Stimulated activated naive CD8-positive, alpha-beta T cell treated with anti-CD3 and anti-CD28 coated beads, Interleukin-15, Interleukin-2, amounts not matched to agents 100 U/mL and 50 U/mL, for 24 hours (primary cell): ENCODE measurements at places on chromosomes 16 and 17.

GRCh38 chr17:76501018-76501826 is at the start of gene RHBDF2:
RHBDF2 (minus strand) TSS chr17:76501423; CDS start chr17:76481524, 19,899 bp downstream.
- peak; percentile 97 for DNase-seq

GRCh38 chr17:5695480-5695879 is 111.2 kb upstream of the NLRP1 start:
- DNase-seq = no peak

DNA sequence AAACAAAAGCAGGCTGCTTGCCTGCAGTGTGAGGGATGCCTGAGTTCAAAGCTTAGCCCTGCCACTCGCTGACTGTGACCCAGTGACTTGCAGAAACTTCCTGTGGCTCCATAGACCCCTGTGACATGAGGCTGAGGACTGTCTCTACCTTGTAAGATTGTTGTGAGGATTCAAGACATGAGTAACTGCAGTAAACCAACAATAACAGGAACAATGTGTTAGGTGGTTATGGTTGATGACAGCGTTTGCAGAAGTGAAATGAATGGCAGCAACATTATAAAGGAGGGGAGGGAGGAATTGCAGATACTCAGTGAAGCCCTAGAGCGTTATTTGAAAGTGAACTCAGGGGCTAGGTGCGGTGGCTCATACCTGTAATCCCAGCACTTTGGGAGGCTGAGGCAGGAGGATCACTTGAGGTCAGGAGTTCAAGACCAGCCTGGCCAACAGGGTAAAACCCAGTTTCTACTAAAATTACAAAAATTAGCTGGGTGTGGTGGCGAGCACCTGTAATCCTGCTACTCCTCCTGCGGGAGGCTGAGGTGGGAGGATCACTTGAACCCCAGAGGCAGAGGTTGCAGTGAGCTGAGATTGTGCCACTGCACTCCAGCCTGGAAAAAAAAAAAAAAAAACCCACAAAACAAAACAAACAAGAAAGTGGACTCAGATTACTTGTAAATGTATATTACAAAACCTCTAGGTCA is 33.5 kb upstream of the EMP2 start:
- DNase-seq = no peak

- DNase-seq = no peak
These were observed 104.3 kb downstream of the PHKB start for GRCh38 chr16:47565454-47565853.

GRCh38 chr16:10859658-10860057 is 17.3 kb upstream of the CIITA start:
- no peak for DNase-seq

DNA sequence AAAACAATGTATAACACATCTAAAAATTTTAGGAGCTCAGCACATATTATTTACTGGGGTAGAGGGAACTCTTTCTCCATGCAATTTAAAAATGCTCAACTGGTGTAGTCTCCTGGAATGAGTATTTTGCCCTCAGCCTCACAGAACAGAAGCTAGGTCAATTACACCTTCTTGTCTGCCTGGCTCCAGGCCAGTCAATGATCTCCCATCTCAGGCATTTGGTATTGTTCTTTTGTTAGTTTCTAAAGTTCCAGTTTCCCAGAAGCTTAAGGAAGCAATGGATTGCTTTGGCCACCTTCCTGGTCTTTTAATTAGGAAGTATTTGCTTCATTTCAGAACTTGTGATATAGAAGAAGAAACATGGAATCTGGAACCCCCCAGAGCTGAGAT is 360.3 kb upstream of the ASIC2 start:
- DNase-seq = no peak

GRCh38 chr16:75578725-75579124 is 12.5 kb downstream of the GABARAPL2 start:
- no peak for DNase-seq

DNA sequence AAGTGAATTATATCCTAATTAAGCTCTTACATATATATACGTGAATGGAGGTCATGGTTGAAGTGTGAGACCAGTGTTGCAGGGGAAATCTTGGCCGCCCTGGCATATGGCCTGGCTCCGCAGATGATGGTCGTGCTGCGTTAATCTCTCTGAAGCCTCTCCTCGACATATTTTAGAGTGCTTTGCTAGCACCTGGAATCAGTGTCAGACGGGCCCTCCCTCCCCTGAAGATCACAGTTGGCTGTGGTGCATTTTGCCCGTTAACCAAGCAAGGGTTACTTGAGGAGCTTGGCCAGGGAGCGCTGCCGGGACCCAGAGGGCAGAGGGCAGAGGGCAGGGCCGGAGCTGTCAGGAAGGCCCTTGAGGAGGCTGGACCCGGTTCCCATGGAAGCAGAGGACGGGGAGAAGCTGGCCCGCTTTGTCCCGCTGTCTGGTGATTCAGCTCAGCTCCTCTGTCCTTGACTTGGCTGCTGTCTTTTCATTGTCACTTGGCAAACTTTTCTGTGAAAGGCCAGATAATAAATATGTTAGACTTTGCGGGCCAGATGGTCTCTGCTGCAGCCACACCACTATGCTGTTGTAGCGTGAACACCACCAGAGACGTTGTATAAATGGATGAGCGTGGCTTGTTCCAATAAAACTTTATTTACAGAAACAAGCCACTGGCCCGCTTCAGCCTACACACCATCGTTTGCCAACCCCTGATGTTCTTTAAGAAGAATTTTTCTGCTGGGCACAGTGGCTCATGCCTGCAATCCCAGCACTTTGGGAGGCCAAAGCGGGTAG is 32.3 kb downstream of the CIBAR2 start:
- DNase-seq = no peak

- peak; percentile 76 for DNase-seq
These were observed 9.0 kb upstream of the SPATA32 start for GRCh38 chr17:45270828-45271418.

GRCh38 chr17:82371333-82372248 is at the start of gene UTS2R:
UTS2R (plus strand) TSS chr17:82371765; CDS start chr17:82374325, 2,560 bp downstream.
- no peak for DNase-seq

GRCh38 chr17:77150196-77150595 is 9.4 kb downstream of the SEC14L1 start:
- no peak for DNase-seq

- DNase-seq = no peak
These were observed 177.1 kb upstream of the WSCD1 start for GRCh38 chr17:5892921-5893675.

- no peak for DNase-seq
These were observed 160.6 kb downstream of the CYB561 start for GRCh38 chr17:63285551-63285950.

DNA sequence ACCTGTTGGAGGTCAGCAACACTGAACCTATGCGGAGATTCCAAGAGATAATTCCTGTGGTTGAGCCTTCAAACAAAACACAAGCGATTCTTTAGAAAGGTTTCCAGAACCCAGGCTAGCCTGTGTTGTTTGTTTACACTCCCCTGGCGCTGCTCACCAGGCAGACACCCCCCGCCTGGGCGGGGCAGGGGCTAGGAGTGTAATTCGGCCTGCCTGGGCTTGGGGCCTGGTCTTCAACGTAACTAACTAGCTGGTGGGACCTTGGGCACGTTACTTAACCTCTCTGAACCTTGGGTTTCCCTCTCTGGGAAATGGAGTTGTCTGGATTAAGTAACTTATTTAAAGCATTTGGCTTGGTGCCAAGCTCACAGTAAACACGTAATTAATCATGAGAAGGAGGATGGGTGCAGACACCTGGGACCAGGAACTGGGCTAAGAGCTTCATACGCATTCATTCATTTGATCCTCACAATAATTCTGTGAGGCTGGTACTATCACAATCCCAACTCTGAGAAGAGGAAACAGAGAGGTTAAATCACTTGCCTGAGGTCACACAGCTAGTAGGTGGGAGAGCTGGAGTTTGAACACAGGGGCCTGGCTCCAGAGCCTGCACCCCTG is 7.6 kb upstream of the ARHGAP27 start:
- DNase-seq = no peak

DNA sequence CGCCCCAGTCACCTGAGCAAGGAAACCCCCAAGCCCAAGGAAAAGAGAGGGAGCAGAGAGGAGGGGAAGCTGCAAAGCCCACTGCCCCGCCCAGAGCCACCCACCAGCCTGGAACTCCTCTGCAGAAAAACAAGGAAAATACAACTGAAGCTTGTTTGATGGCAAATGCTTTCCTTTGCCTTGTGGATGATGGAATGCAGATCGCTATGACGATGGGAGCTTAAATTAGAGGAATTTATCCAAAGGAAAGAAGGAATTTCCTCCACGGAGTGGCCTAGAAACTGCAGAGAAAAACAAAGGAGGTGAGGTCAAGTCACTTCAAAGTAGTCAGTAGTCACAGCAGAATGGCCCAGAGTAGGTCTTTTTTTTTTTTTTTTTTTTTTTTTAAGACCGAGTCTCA is 31.5 kb upstream of the ASGR2 start:
- no peak for DNase-seq

DNA sequence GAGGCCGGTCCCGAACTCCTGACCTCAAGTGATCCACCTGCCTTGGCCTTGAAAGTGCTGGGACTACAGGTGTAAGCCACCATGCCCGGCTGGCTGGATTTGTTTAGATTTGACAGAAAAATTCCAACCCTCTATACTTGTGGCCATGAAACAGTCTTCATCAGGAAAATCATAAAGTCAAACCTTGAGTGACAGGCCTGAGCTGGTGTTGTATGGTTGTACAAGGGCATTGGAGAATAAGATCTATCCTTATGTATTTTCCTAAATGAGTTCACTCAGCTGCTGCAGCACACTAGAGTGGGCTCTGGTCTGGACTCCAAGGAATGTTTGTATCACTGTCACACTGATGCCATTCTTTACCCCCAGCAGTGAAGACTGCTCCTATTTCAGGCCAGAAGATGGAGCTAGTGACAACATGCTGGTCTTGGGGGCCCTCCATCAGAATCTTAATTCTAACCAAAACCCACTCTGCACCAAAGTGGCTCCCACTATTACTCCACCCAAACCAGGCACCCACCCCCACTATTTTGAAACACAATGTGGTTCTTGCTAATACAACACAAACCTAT is 27.4 kb downstream of the SNX11 start:
- no peak for DNase-seq

- DNase-seq = no peak
These were observed 4.9 kb downstream of the TMED6 start for GRCh38 chr16:69346683-69347082.

DNA sequence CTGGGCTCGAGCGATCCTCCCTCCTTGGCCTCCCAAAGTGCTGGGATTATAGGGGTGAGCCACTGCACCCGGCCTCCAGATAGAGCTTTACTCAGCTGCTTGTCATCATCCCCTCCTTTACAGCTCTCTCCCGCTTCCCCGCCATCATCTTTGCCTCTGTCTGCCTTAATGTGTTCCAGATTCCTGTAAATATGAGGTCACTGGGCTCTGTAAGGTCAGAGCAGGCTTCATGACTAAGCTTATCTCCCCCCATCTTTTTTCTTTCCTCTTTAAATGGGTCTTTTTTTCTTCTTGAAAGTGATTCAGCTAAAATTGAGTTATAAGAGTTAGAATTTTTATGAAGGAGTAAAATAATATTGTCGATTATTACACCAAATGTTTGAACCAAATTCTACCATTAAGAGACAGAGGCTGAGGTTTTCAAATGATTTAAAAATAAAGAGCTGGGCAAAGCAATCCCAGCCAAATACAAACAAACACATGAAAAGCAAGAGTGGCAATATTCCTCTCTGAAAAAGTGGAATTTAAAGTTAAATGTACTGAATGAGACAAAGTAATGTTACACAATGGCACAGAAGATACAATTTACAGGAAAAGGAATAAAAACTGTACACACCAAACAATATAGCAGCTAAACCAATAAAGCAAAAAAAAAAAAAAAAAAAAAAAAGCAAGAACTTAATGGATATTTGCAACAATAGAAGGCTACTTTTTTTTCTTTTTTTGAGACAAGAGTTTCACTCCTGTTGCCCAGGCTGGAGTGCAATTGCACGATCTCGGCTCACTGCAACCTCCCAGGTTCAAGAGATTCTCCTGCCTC is 62.1 kb downstream of the CRISPLD2 start:
- no peak for DNase-seq

- DNase-seq = no peak
These were observed 10.8 kb downstream of the ARL2BP start for GRCh38 chr16:57255686-57256415.

GRCh38 chr16:50340578-50340977 is 28.2 kb downstream of the BRD7 start:
- no peak for DNase-seq

- DNase-seq = no peak
These were observed 25.5 kb downstream of the TMEM92 start for GRCh38 chr17:50299776-50300175.

- no peak for DNase-seq
These were observed 1.5 kb downstream of the ITGAL start for GRCh38 chr16:30474074-30474452.

- no peak for DNase-seq
These were observed 116.5 kb downstream of the SOCS1 start for GRCh38 chr16:11139326-11140097.

GRCh38 chr17:69433093-69433492 is 18.6 kb downstream of the MAP2K6 start:
- DNase-seq = no peak

DNA sequence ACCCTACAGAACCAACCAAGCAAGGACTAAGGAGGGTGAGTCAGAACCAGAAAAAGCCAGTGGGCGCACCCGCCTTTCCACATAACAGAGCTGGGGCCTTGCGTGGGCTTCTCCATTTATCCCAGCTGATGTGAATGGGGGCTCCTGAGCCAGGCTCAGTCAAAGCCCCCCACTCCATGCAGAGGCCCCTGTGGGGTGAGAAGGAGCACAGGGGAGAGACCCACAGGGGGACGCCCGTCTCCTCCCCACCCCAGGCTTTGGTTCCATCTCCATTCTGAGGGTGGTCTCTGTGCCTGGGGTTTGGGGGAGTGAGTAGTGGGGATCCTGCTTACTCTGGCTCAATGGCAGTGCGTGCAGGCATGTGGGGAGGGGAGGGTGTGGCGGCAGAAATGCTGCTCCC is 210.1 kb upstream of the TNRC6C start:
- no peak for DNase-seq

- DNase-seq = no peak
These were observed 41.0 kb downstream of the PAFAH1B1 start for GRCh38 chr17:2634361-2634960.

DNA sequence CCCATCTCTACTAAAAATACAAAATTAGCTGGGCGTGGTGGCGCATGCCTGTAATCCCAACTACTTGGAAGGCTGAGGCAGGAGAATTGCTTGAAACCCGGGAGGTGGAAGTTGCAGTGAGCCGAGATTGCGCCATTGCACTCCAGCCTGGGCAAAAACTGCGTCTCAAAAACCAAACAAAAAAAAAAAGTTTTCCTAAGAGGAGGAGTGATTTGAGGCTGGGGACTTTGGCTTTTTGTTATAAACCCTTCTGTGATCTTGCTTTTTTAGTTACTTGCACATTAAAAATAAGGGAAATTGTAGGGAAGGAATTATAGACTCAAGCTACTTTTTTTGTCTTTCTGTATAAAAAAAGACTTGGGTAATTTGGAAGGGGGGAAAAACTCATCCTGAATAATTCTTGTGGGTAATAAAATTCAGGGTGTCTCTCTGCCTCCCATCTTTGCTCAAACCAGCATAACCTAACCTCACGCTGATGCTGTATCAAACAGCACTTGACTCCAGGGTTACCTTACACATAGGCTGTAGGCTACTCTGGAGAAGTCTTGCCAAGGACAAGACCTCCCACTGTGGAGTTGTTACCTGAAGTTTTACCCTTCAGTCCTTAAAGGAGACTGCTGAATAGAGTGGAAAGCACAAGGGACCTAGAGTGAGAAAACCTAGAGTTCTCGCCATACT is 1.7 kb upstream of the CDR2 start:
- no peak for DNase-seq

- no peak for DNase-seq
These were observed 49.2 kb upstream of the CACNG3 start for GRCh38 chr16:24206926-24207325.

GRCh38 chr17:31527606-31528005 is 136.1 kb downstream of the RAB11FIP4 start:
- no peak for DNase-seq
